Smooth muscle cell of the coronary artery (primary cell): ENCODE measurements at places on chromosomes 2 and 18. TPM values are rescaled to one million over a fixed set of nuclear protein-coding genes. Genes with fewer than 3 reads are reported as not detected.

The PFN4 gene
- 0.60 TPM in 1 of 2 replicates, not detected in the other for total RNA-seq

The GALNT14 gene
- 0.08 and 0.12 TPM in 2 replicates for total RNA-seq

The FAM210A gene
- total RNA-seq = 15.6 and 19.3 TPM in 2 replicates

The LRRTM4 gene
- not detected in 2 replicates for total RNA-seq

The LAMA3 gene
- total RNA-seq = 0.60 and 17.4 TPM in 2 replicates

The LPIN2 gene
- total RNA-seq = 16.4 and 16.9 TPM in 2 replicates

The ARHGAP15 gene
- total RNA-seq = not detected in 2 replicates

The TANC1 gene
- 23.3 and 61.2 TPM in 2 replicates for total RNA-seq

The SLC19A3 gene
- 0.23 and 2.1 TPM in 2 replicates for total RNA-seq

The NDUFS1 gene
- 78.3 and 125 TPM in 2 replicates for total RNA-seq

The PSMA8 gene
- not detected in 2 replicates for total RNA-seq

The RIT2 gene
- total RNA-seq = not detected in 2 replicates

The GAREM2 gene
- 0.35 and 1.1 TPM in 2 replicates for total RNA-seq

The PSD4 gene
- 0.08 and 0.59 TPM in 2 replicates for total RNA-seq

The PROM2 gene
- 0.15 and 1.4 TPM in 2 replicates for total RNA-seq

The RPRM gene
- not detected in 2 replicates for total RNA-seq

The OTX1 gene
- total RNA-seq = 0.12 and 0.23 TPM in 2 replicates

The GAD1 gene
- 0.15 and 0.23 TPM in 2 replicates for total RNA-seq

The PRSS56 gene
- total RNA-seq = not detected in 2 replicates

The UPP2 gene
- 0.23 TPM in 1 of 2 replicates, not detected in the other for total RNA-seq

The REG3A gene
- total RNA-seq = not detected in 2 replicates

The ANKAR gene
- 4.4 and 9.5 TPM in 2 replicates for total RNA-seq

The CCDC178 gene
- total RNA-seq = not detected in 2 replicates

The FOXI3 gene
- not detected in 2 replicates for total RNA-seq

The CCT4 gene
- 94.2 and 161 TPM in 2 replicates for total RNA-seq

The LOXL3 gene
- 25.5 and 62.8 TPM in 2 replicates for total RNA-seq

The NMUR1 gene
- 0.23 TPM in 1 of 2 replicates, not detected in the other for total RNA-seq

The IL36RN gene
- not detected in 2 replicates for total RNA-seq

The MYCN gene
- not detected in 2 replicates for total RNA-seq

The DHRS9 gene
- not detected in 2 replicates for total RNA-seq

The HOXD4 gene
- total RNA-seq = 0.08 TPM in 1 of 2 replicates, not detected in the other

The MAP3K20 gene
- 21.8 and 68.8 TPM in 2 replicates for total RNA-seq

The GEN1 gene
- 2.8 and 5.6 TPM in 2 replicates for total RNA-seq

The EPB41L3 gene
- 0.68 and 157 TPM in 2 replicates for total RNA-seq
